ELR (cell line): ENCODE measurements at places on chromosomes 1 and 21.

DNA sequence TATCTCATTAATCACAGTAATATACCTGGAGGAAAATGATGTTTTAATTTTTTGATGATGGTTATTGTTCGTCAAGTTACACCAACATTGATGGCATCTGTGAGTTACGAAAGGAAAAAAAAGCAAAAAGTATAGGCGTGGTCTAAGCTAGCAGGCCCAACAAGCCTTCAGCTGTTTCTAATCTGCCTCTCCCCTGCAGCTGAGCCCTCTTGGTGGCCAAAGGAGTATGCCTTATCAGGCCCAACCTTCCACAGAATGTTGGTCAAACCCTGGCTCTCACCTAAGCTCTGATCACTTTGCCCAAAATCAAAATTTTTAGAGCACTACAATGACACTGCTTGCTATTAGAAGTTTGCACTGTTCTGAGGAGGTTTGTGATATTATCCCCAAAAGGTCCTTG lies 4.9 kb downstream of the C1orf105 start:
- DNase-seq: no peak

DNA sequence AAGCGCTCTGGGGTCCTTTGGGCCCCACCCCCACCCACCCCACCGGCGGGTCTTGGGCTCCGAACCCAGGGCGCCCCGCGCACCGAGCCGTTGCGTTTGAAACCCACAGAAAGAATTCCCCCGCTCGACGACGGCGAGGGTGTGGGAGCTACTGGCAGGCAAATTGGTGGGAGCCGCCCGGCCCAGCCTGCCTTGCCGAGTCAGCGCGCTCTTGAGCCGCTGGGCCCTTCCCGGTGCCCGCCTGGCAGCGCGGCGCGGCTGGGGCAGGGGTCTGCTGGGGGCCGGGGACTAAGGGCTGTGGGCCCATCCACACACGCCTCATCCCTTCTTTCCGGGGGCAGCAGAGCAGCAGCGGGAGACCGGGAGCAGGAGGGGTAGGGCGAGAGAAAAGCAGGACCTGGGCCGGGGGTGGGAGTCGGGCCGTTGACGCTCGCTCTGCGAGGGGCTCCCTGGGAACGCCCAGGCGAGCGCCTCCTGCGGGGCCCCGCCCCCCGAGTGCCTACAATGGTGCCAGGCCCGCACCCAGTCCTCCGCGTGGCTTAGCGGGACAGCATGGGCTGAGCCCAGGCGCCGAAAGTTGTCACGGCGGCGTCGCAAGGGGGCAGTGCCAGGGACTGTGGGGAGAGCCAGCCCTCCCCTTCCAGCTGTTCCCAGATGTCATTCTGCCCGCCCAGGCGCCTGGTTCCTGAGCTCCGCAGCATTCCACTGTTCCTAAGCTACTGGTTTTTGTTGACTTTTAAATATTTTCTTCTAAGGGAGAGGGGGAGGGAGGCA lies at the start of gene C1orf94:
Gene C1orf94, plus strand, starts transcription at position 78 of the 774 bp plus-strand sequence. CDS start 883 bp downstream, outside the sequence.
- no peak for DNase-seq

GRCh38 chr1:31505911-31506497 lies 70.3 kb upstream of the TINAGL1 start:
- peak; percentile 86 for DNase-seq

GRCh38 chr1:150928286-150928685 lies 2.1 kb downstream of the SETDB1 start:
- no peak for DNase-seq

GRCh38 chr1:160117709-160118183 lies 2.2 kb downstream of the ATP1A2 start:
- DNase-seq: no peak

GRCh38 chr1:210587566-210587965 lies 258.9 kb downstream of the HHAT start:
- no peak for DNase-seq

GRCh38 chr1:190476806-190477205 lies 858 bp downstream of the BRINP3 start:
- DNase-seq: no peak

- peak; percentile 4 for DNase-seq
Measured at GRCh38 chr1:74180490-74180889, 17.5 kb downstream of the LRRIQ3 start.

DNA sequence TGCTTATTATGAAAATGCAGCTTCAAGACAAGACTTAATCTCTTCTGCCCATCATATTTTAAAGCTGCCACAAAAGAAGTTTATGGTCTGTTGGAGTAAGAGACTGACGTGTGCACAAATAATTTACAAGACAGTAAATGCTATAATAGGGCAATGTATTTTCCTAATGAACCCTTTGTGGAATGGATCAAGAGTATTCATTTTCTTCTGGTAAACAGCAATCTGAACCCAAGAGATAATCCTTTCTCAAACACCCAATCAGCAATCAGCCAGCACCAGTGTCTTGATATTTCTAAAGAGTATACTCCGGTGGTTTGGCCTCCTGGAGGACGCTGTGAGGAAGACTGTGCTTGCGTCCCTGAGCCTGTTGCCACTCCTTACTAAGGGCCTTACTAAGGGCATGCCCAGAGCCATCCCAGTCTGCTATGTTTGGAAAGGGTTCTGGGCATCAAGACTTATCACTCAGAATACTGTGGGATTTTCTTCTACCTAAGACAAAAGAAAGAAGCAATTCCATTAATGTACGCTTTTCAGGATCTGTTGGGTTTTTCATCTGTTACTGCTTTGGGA lies 48.8 kb upstream of the LRRC8D start:
- no peak for DNase-seq

DNA sequence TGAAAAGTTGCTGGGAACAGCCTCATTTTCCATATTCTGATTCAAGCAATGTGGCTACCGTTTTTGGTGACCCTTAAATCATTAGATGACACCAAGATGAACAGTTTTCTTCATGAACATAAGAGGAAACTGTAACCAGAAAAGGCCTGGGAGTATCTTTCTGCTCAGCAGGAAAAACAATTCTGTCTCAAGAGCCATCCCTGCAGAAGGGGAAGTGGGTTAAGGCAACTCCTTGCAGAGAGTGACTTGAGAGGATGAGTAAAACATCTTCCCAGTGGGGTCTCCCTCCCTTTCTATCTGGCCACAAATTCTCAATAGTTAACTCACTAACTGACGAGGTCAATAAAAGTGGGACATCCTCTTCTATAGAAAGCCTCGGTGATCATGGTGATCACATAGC lies 187.6 kb upstream of the NRIP1 start:
- DNase-seq: peak; percentile 29

GRCh38 chr1:84376000-84376910 lies 22.0 kb upstream of the DNASE2B start:
- peak; percentile 16 for DNase-seq

GRCh38 chr1:156385534-156386031 lies 16.6 kb downstream of the RHBG start:
- DNase-seq: peak; percentile 87

GRCh38 chr1:151832318-151832980 lies 847 bp upstream of the RORC start:
- peak; percentile 15 for DNase-seq

GRCh38 chr1:172761581-172762486 lies 102.9 kb downstream of the FASLG start:
- peak; percentile 76 for DNase-seq

- DNase-seq: no peak
Measured at GRCh38 chr21:33817663-33818451, 97.7 kb downstream of the ATP5PO start.

DNA sequence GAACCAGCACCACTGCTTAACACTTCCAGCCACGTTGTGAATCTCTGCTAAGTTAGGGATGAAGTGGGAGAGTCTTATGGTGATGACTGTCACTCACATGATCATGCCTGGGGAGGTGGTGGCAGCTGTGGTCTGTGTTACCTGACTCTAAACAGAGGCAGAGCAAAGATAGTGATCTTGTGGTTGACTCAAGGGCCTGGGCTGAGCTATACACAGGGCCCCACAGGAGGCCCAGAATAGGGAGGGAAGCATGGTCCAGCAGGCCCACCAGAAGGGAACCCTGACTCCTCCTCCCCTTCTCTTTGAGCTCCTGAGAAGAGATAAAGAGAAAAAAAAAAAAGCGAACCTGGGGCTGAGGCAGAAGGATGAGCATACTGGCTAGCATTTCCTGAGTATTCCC lies 55.0 kb downstream of the PLXNA2 start:
- DNase-seq: peak; percentile 63

GRCh38 chr1:100400404-100400803 lies 48.1 kb downstream of the CDC14A start:
- peak; percentile 15 for DNase-seq

DNA sequence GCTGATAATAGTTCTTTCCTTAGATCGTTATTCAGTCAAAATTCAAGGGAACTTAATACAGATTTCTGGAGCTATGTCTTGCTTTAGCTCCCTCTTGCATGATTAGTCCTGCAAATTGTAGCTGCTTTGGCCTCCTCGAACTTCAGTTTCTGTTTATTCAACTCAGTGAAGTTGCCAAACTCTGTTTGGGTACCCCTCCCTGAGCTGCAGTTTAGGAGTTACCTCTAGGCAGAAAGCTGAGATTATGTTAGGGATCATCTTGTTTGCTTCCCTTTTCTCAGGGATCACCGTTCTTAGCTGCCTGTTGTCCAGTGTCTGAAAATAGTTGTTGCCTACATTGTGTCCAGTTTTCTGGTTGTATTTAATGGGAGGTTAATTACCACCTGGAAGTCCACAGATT lies 43.5 kb downstream of the SNX27 start:
- DNase-seq: no peak

GRCh38 chr1:179637211-179637860 lies 45.7 kb downstream of the TDRD5 start:
- DNase-seq: no peak
